ENCODE measurements at places on chromosomes 1 and 21.

- DNase-seq: no peak
Measured at GRCh38 chr21:18251065-18251464, 6.4 kb downstream of the CHODL start.

- DNase-seq: no peak
Measured at GRCh38 chr21:41187537-41188025, 19.6 kb downstream of the BACE2 start.

DNA sequence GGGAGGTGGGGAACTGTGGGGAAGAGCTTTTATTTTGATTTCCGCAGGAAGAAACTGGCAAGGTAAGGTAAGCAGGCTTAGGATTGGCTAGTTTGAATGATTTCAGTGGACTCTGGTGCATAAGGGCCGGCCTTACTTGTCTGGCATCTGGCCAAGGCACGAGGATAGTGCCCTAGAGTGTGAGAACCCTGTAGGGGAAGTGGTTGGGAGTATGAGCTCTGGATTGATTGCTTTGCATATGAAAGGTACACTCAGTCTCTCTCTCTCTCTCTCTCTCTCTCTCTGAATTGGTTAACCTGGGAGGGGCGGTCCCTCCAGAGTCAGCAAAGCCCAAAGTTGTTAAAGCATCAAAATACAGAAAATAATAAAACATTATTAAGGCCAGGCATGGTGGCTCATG is 463.0 kb downstream of the SIPA1L2 start:
- DNase-seq: no peak

GRCh38 chr1:228278432-228278941 is 70.6 kb downstream of the OBSCN start:
- no peak for DNase-seq

- DNase-seq: no peak
Measured at GRCh38 chr1:60341274-60341673, 267.7 kb upstream of the C1orf87 start.

DNA sequence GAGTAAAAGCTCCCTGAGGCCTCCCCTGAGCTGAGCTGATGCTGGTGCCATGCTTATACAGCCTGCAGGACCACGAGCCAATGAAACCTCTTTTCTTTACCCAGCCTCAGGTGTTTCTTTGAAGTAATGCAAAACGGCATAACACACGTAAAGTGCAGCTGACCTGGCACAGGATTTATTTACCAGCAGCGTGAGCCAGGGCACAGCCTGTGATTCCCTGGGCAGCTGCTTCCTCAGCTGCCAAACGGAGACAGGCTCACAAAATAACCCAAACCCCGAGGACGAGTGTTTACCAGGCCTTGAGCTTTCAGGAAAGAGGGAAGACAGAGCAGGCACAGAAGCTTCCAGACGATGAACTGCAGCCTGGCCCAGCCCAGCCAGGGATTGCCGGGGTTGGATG is 120.6 kb upstream of the ARHGEF16 start:
- no peak for DNase-seq

DNA sequence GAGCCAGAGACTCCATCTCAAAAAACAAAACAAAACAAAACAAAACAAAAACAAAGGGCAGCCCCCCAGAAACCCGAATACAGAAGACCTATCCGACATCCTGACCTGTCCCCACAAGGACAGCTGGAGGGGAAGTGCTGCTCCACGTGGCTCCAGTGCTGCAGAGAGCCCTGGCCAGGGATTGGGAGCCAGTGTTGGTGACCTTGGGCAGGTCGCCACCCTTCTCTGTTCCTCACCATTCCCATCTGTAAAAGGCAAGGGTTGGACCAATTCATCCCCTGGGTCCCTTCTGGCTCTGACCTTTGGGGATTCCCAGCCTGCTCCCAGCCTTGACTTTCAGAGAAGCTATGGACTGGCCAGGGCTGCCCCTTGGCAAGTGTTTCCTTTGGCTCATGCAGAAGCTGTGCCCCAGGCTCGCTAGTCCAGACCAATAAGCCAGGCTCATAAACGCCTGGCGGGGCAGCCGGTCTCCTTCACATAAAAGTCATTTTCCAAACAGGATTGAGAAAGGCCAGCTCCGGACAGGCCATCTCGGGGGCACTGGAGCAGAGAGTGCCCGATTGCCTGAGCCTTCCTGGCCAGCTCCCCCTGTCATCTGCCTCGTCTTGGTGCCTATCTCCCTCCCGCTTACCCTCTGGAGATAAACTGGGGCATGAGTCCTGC is 20.0 kb upstream of the PADI1 start:
- DNase-seq: no peak

DNA sequence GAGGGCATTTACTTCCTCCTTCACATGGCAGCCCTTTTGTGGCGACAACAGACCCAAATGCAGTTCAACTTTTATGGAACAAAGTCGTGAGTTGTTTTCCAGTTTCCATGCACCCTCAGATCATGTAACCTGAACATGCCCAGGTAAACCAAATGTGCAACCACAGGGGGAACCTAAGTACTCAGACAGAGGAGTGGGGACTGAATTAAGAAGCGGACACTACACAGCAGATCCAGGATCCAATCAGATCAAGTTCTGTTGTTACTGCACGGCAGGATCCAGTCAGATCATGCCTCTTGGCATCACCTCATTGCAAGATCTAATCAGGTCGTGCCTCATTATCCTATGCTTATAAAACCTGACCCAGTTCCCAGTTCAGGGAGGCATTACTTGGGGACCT is 115.7 kb downstream of the MATN1 start:
- DNase-seq: no peak

- no peak for DNase-seq
Measured at GRCh38 chr1:166600574-166600973, 238.7 kb upstream of the POGK start.

DNA sequence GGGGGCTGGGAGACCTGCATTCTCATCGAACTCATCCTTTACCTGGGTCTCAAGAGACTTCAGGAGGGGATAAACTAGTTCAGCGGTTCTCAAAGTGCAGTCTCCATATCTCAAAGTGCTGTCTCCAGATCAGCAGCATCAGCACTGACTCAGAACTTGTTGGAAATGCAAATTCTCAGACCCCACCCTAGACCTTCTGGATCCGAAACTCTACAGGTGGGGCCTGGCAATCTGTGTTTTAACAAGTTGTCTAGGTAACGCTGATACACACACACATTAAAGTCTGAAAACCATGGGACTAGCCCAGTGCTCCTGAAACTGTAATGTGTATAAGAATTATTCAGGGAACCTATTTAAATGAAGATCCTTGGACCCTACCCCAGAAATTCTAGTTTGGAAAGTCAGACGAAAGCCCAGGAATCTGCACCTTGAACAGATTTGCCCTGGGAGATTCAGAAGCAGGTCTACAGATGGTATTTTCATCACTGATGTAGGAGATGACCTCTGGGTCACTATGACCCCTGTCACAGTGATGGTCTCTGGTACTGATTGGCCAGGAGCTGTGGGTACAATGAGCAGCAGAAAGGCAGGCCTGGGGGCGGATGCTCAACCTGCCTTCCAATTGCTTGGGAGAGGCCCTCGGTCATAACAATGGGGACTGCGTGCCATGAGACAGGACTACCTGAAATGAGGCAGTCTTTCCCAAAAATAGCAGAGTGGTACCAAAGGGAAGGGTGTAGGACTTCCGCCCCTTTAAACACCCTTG is 127.2 kb downstream of the FAM78B start:
- peak; percentile 22 for DNase-seq

- peak; percentile 50 for DNase-seq
Measured at GRCh38 chr1:234926264-234926558, 202.4 kb downstream of the TOMM20 start.

GRCh38 chr1:43708002-43708410 is 670 bp downstream of the ST3GAL3 start:
- DNase-seq: peak; percentile 74

- DNase-seq: no peak
Measured at GRCh38 chr1:33045814-33046213, 9.1 kb upstream of the AK2 start.

- peak; percentile 95 for DNase-seq
Measured at GRCh38 chr1:44730741-44731512, at the start of gene RNU5D-1. Gene RNU5D-1, minus strand, starts transcription at chr1:44731170.

DNA sequence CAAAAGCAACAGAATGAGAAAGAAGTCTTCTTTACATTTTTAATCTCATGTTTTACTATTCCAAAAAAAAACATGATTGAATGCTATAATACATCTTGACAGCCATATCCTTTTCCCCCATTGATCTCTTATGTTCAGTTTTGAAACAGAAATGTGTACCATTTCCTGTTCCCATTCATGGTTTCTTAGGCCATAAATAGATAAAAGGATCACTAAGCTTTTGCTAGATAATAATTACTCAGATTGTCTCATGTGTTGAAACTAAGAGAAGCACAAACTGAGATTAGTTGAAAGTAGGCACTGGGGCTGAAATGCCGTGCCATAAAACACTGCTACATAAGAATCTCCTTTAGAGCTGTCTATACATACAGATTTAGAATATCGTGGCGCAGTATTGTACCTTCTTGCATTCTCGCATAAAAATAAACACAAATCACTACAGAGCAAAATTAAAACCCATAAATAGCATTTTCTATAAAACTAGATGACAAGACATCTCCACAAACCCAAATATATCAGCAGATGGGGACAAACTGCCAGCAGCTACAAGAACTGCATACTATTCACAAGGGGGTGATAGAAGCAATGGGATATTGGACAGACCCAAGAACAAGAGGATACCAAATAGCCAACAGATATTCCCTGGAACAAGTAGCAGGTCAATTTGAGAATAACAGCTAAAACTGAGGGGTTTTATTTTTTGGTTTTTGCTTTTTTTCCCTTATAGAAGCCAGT is 405.3 kb upstream of the PRMT6 start:
- DNase-seq: no peak
